ENCODE measurements at places on chromosomes 7 and 10.

GRCh38 chr10:32269343-32270100 is 77.4 kb downstream of the EPC1 start:
- no peak for DNase-seq

DNA sequence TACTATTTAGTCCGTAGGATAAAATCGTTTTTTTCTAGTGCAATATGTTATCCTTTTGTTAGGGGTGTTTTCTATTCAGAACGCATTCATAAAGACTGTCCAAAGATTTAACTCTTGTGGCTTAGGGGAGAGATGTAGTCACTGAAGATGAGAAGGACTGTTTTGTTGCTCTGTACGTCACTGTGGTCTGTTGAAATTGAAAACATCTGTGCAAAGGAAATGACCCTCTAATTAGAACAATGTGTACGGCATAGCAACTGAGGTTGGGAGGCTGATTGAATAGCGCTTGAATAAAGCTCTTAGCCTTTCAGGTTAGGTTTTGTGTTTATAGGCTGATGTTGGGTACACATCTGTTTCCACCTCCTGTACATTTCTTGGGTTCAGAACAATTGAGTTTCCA is 453.4 kb upstream of the AKR1E2 start:
- DNase-seq, result no peak

GRCh38 chr10:94546049-94546900 is 687 bp downstream of the HELLS start:
- no peak for DNase-seq

GRCh38 chr10:123027861-123028260 is 19.1 kb downstream of the ACADSB start:
- no peak for DNase-seq

GRCh38 chr10:100510533-100511308 is 8.9 kb downstream of the SEC31B start:
- no peak for DNase-seq

DNA sequence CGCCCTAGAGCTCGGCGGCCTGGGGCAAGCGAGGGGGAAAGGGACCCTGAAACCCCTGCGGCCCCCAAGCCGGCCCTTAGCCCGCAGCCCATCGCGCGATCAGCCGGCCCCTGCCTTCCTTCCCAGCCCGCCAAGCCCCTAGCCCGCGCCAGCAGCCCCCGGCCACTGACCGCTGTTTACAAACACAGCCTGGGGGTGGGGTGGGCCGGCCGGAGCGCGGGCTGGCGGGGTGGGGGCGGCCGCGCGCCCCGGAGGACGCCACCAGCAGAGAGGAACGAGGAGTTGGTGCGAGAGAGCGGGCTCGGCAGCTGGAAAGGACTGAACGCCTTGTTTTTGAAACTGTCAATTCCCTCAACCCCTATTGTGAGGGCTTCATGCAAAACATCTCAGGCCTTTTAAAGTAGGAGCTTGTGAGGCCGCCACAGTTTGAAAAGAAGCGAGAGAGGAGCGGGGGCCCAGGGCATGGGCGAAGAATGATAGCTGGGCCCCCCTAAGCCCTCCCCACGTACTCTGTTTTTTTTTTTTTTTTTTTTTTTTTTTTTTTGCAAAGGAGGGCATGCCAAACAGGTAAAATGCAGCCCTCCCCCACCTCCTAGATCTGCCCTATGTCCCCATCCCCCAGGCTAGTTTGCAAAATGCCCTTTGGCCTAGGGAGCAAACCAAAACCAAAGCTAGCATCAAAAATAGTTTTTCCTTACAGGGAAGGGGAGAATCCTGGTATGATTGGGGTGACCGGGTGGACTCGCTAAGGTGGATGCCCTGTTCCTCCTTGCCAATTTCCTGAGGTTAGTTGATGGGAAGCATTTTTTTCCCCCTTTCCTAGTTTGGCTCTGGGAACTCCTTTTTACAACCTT is 15.0 kb downstream of the SKIDA1 start:
- DNase-seq, result peak; percentile 39

Data from midbrain (tissue), 1 donor.